ENCODE measurements at places on chromosomes 7 and 10. TPM values are rescaled to one million over a fixed set of nuclear protein-coding genes. Genes with fewer than 3 reads are reported as not detected.
A peak's percentile ranks its signal among the peaks of the same experiment; 100 is the strongest.

The MYOF gene
- 25.2 TPM for total RNA-seq

The KIF20B gene
- 1.6 TPM for total RNA-seq

The PRRT4 gene
- 0.31 TPM for total RNA-seq

The SLC26A4 gene
- 0.47 TPM for total RNA-seq

The CTAGE15 gene
- total RNA-seq = 0.40 TPM

GRCh38 chr7:90119178-90119971 is 34.9 kb upstream of the STEAP1 start:
- no peaks in the 10 kb centered on the region for H3K27me3 ChIP-seq
- peak overlapping the region; percentile 24 for H3K4me3 ChIP-seq
- H3K27ac ChIP-seq = no peak overlapping the region
- H3K4me1 ChIP-seq = no peaks in the 10 kb centered on the region

All from pancreas (tissue), 10 donors.